Foreskin keratinocyte (primary cell): ENCODE measurements at places on chromosomes 16 and 17. TPM values are rescaled to one million over a fixed set of nuclear protein-coding genes. Genes with fewer than 3 reads are reported as not detected.

DNA sequence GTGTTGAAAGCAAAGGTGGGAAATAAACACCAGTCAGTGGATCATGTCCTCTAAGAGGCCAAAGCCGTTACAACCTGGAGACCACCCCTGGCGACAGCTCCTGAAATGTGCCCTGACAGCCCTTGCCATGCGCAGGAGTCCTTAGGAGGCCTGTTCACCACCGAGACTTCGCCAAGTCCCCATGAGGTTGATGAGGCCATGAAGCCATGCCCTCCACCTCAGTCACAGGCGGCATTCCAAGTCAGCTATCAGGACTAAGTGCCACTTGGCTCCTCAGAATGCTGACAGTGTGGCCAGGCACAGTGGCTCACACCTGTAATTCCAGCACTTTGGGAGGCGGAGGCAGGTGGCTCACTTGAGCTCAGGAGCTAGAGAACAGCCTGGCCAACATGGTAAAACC is 27.1 kb downstream of the ADAM11 start:
- no peak for DNase-seq

DNA sequence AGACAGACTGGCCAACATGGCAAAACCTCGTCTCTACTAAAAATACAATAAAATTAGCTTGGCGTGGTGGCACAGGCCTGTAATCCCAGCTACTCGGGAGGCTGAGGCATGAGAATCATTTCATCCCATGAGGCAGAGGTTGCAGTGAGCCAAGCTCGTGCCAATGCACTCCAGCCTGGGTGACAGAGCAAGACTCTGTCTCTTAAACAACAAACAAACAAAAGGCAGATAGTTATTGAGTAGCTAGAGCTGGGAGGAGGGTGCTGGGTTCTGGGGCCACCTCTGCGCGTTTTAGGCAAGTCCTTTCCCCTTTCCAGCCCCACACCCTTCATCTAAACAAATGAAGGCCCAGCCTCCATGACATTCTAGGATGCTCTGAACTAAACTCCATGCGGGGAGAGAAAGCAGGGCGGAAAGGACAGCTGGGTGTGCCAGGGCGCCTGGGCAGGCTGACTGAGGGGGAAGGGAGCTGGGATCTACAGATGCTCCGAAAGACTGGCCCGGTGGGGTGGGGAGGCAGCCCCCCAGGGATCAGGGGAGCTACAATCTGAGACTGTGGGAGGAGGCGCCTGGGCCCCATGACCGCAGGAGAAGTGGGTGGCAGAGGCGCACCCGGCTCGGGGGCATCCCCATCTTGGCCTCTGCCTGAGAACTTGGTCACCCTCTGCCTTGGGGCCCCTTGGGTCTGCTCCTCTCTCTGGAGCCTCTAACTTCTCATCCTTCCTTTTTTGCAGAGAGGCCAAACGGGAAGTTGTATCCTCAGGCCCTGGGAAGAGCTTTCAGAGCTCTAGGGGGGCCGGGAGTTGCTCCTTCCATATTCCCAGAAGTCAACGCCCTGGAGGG is 910 bp downstream of the ITGAL start:
- no peak for DNase-seq

DNA sequence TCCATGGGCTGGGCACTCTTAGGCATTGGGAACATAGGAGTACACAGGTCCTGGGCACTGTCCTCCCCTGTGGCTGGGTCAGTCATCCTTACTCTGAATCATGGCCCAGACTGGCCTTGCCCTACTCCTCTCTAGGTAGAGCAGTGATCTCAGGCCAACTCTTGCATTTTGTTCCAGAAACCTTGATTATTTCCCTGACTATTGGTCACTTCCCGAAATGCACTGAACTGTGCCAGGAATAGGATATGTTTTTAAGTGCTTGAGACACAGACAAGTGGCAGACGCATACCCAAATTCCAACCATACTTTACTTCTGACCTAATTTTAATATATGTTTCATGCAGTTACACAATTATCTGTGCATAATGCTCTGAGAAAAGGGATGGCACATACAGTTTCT is 10.3 kb downstream of the KRABD2 start:
- no peak for DNase-seq

- DNase-seq: peak; percentile 91
Observed at GRCh38 chr16:47848421-47849109, 307.2 kb downstream of the ABCC12 start.

The SARM1 gene
- polyA plus RNA-seq: 0.58 and 0.65 TPM in 2 replicates

GRCh38 chr16:2194852-2195321 is 1.5 kb downstream of the CASKIN1 start:
- DNase-seq: peak; percentile 52

DNA sequence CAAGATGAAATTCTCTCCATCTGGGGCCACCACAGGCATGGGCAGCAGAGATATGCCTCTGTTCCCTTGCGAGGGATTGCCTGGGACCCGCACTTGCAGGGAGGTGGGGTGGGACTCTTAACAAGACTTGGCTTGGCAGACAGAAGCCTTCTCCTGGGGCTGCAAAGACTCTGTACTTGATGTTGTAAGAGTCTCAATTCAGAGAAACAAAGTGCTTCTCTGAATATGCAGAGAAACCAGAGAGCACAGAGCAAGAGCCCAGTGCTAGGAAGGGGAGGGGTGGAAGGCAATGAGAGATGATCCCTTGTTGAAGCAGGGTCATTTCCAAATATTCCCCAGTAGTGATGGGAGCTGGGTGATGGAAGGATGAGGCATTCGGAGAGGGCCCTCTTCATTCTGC is 2.2 kb downstream of the MMP28 start:
- DNase-seq: no peak

- DNase-seq: no peak
Observed at GRCh38 chr16:4380119-4381063, 8.7 kb downstream of the VASN start.

DNA sequence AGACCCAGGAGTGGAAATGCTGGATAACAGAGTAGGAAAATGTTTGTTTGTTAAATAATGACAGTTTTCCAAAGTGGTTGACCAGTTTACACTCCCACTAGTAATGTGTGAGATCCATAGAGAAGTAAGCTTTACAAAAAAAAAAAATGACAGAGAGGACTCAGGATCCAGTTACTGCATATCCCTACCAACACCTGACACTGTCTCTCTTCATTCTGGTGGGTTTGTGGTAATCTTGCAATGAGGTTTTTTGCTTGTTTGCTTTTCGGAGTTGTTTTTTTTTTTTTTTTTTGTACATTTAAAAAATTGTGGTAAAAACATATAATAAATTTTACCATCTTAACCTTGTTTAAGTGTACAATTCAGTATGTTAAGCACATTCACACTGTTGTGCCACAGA is 23.6 kb upstream of the HOXB9 start:
- no peak for DNase-seq

GRCh38 chr17:968812-969730 is 10.5 kb downstream of the NXN start:
- peak; percentile 56 for DNase-seq

- DNase-seq: no peak
Observed at GRCh38 chr17:38561416-38562214, 44.1 kb downstream of the SRCIN1 start.

GRCh38 chr16:55389426-55390073 is 65.5 kb downstream of the IRX6 start:
- peak; percentile 35 for DNase-seq
